ENCODE measurements at places on chromosomes 2 and 18. TPM values are rescaled to one million over a fixed set of nuclear protein-coding genes. Genes with fewer than 3 reads are reported as not detected.
A peak's percentile ranks its signal among the peaks of the same experiment; 100 is the strongest.

DNA sequence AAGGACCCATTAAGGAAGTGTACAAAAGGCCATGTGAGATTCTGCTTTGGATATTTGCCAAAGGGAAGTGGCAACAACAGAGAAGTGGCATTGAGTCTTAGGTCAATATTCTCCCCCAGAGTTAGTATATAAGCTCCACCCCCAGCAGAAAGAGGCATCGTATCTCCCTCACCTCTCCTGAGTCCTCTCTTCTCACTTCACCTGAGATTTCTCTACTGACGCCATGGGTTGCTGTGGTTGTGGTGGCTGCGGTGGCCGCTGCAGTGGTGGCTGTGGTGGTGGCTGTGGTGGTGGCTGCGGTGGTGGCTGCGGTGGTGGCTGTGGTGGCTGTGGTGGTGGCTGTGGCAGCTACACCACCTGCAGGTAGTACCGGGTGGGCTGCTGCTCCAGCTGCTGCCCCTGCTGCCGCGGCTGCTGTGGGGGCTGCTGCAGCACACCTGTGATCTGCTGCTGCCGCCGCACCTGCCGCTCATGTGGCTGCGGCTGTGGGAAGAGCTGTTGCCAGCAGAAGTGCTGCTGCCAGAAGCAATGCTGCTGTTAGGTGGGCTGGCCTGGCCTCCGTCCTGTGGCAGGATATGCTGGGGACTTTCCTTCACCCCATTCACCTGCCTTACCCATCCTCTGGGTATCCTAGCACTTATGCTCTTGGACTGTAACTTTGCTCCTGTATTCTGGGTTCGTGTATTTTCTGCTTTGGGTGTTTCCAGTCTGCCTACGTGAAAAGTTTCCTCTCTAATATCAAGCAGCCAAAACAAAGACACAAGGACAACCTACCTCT, 5.9 kb downstream of the SCYGR3 start:
- H3K27ac ChIP-seq: no peak overlapping the region
- H3K4me1 ChIP-seq: peaks cover 9% of the 10 kb centered on the region
- H3K27me3 ChIP-seq: peaks cover 3% of the 10 kb centered on the region
- DNase-seq: no peak
- H3K36me3 ChIP-seq: no peaks in the 10 kb centered on the region

GRCh38 chr18:48023334-48024008, 93.0 kb upstream of the SMAD2 start:
- H3K4me3 ChIP-seq: no peak overlapping the region
- no peaks in the 10 kb centered on the region for H3K36me3 ChIP-seq
- no peak overlapping the region for H3K27ac ChIP-seq
- H3K27me3 ChIP-seq: no peaks in the 10 kb centered on the region
- peak; percentile 36 for DNase-seq
- peaks cover 21% of the 10 kb centered on the region for H3K4me1 ChIP-seq

DNA sequence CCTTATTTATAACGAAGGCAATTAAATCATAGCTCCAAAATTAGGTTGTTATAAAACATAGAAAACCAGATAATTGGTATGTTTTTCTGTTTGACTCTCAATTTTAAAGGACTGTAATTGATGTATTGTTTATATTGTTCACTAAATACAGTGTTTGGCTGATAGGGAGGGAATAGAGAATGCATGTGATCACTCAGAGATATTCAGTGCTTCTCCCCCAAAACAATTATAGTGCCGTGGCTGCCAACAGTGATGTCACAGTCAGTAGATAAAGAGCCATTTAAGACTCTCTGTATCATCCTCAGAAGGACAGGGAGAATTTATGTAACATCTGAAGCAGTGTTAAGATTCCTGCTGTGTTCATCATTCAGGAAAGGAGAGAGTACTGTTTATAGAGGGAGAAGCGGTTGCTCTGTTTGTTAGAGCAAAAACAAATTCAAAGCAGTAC, 69.6 kb downstream of the PHLPP1 start:
- DNase-seq: no peak
- peaks cover 16% of the 10 kb centered on the region for H3K4me1 ChIP-seq

RUFY4 gene
- not detected for total RNA-seq

- H3K4me1 ChIP-seq: no peaks in the 10 kb centered on the region
- H3K36me3 ChIP-seq: peaks cover 85% of the 10 kb centered on the region
- H3K27me3 ChIP-seq: no peaks in the 10 kb centered on the region
- DNase-seq: no peak
Measured at GRCh38 chr2:239962890-239963591, 62.1 kb downstream of the NDUFA10 start.

DNA sequence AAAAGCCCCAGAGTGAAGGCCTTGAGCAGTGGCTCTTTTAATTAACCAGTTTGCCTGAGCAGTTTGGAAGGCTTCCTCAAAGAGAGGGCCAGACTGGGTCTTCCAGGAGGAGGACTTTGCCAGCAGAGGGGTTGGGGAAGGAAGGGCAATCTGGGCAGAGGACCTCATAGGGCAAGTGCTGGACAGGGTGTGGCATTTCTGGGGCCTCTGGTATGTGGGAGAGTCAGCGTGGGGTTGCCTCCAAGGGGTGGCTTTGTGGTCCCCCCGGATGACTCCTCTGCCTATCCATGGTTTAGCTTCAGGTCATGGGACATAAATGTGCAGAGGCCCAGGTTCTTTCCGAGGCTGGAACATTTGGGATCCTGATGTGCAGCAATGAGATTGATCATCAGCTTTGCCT, 12.6 kb downstream of the GLI2 start:
- H3K27ac ChIP-seq: no peak overlapping the region
- DNase-seq: no peak
- no peaks in the 10 kb centered on the region for H3K36me3 ChIP-seq
- H3K4me3 ChIP-seq: no peak overlapping the region
- H3K4me1 ChIP-seq: no peaks in the 10 kb centered on the region
- peaks cover 9% of the 10 kb centered on the region for H3K27me3 ChIP-seq
